H1 (cell line): ENCODE measurements at places on chromosomes 5 and 9. TPM values are rescaled to one million over a fixed set of nuclear protein-coding genes. Genes with fewer than 3 reads are reported as not detected.

DNA sequence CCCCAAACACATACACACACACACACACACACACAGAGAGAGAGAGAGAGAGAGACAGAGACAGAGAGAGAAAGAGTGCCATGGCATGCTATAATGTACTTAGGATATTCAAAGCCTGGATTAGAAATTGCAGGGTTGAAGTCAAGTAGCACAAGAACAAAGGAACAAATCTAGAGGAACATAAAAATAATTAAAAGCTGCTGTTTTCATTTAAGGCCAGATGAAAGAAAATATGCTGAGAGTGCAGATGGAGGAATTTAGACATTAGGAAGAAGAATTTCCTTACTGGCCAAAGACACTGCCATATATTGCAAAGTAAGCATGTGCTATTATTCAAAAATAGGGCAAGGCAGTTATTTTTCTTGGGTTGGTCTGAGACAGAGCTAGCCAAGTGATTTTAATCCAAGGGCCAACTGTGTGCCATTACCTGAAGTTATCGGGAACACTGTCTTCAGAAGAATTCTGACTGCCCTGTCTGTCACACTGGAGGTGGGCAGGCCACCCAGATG is 31.7 kb downstream of the HSD17B3 start:
- no peak for DNase-seq
- no peaks in the 10 kb centered on the region for H3K27me3 ChIP-seq
- no peaks in the 10 kb centered on the region for H3K36me3 ChIP-seq

DNA sequence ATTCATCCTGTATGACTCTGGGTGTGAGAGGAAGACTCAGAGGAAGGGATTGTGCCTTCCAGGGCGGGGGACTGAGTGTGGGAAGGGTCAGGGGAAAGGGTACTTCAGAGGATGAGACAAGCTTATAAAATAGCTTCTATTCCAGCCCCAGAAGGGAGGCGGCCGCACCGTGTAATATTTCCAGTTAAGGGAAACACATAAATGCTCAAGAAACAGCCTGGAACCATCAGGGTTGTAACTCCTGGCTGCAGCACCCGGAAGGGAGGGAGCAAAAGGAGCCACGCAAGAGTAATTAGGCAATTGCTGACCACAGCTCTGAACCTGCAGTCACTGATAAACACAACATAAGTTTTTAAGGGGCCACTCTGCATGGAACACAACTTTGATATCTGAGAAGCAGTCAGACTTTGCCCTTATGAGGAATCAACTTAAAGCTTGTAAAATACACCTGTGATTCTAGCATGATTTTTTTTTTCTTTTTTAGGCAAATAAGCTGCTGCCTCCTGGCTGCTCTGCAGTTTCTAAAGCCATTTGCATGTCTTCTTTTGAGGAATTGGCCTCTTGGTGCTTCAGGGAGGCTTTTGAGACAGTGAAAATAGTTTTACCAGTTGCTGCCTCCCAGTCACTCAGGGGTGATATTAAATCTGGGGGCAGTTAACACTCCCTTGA is 382.7 kb downstream of the ENC1 start:
- no peaks in the 10 kb centered on the region for H3K36me3 ChIP-seq
- H3K27ac ChIP-seq = no peak overlapping the region
- no peaks in the 10 kb centered on the region for H3K27me3 ChIP-seq
- no peak for DNase-seq

DNA sequence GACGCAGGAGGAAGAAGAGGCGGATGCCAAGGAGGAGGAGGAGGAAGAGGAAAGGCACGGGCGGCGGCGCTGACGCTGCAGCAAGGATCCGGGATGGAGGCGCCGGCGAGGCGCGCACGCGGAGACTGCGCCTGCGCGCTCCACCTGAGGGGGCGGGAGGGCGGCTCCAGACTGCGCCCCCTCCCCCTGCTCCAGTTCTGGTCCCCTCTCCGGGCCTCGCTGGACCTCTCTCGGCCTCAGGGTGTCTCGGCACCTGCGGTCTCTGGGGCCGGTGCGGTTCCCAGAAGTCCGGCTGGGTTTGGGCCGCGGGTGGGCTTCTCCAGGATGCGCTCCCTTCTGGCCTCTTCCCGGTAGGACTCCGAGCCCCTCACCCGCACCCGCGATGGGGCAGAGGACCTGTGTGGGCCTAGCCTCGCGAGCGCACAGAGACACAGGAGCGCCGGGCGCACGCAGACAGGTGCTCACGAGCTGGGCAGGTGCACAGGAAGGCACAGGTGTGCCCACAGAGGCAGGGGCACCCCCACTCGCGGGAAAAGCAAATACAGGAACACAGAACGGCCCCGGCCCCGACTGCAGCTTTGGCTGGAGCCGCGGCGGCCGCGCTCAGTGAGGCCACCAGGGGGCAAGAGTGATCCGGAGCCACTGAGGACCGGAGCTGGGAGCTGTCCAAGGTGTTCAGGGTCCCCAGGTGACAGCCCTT is at the start of gene NPDC1:
TSS of gene NPDC1 (minus strand) at position 90 of the 700 bp plus-strand sequence. CDS start 188 bp downstream, outside the sequence.
- H3K27ac ChIP-seq = no peak within 1 kb of the TSS
- peaks cover 17% of the 10 kb centered on the region for H3K27me3 ChIP-seq
- peaks cover 14% of the 10 kb centered on the region for H3K4me1 ChIP-seq
- DNase-seq = peak; percentile 59

- no peaks in the 10 kb centered on the region for H3K27me3 ChIP-seq
- no peak overlapping the region for H3K4me3 ChIP-seq
- no peak overlapping the region for H3K27ac ChIP-seq
- no peaks in the 10 kb centered on the region for H3K4me1 ChIP-seq
- no peaks in the 10 kb centered on the region for H3K36me3 ChIP-seq
These were observed 175.8 kb upstream of the CHD1 start for GRCh38 chr5:99104538-99105132.

DNA sequence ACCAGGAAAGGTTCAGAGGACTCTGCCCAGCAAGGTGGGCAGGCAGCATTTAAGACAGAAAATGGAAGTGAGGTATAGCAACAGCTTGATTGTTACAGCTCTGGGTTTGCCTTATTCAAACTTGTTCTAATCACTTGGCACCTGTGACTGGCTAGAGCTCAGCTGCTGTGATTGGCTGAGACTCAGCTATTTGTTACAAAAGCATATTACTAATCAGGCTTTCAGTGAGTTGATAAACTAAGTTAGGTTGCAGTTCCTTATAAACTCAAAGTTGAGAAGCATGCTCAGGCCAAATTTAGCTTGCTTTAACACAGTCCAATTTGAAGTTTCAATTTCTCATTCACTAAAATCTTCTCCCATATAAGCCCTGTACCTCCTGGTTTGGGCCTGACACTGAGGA is 56.3 kb downstream of the GDA start:
- no peaks in the 10 kb centered on the region for H3K27me3 ChIP-seq
- no peaks in the 10 kb centered on the region for H3K4me1 ChIP-seq
- no peaks in the 10 kb centered on the region for H3K36me3 ChIP-seq
- no peak overlapping the region for H3K4me3 ChIP-seq

GRCh38 chr5:109038209-109038840 is 290.6 kb downstream of the FER start:
- no peaks in the 10 kb centered on the region for H3K4me1 ChIP-seq
- no peaks in the 10 kb centered on the region for H3K36me3 ChIP-seq
- no peak overlapping the region for H3K4me3 ChIP-seq
- no peak overlapping the region for H3K27ac ChIP-seq
- no peaks in the 10 kb centered on the region for H3K27me3 ChIP-seq

DNA sequence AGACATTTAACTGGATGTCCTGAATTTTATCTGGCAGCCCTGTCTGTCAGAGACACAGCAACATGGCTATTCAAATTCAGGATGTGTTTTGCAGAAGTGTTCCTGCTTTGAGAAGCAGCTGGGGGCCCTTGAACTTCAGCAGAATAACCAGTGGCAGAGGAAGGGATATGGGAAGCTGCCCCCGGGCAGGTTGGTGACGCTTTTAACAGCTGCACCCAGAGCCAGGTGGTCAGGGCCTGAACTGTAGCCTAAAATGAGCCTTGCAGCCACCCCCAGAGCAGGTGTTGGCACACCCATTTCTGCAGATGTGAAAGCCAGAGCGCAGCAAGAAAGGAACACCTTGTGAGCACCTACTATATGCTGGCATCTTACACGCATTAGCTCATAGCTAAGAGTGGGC is 128.7 kb upstream of the BOD1 start:
- DNase-seq = no peak
- H3K4me1 ChIP-seq = peaks cover 13% of the 10 kb centered on the region
- no peak overlapping the region for H3K4me3 ChIP-seq
- no peaks in the 10 kb centered on the region for H3K27me3 ChIP-seq
- no peaks in the 10 kb centered on the region for H3K36me3 ChIP-seq
- no peak overlapping the region for H3K27ac ChIP-seq

GRCh38 chr5:76475385-76475784 is 72.3 kb downstream of the IQGAP2 start:
- H3K4me1 ChIP-seq = peaks cover 24% of the 10 kb centered on the region
- no peak overlapping the region for H3K4me3 ChIP-seq
- no peak for DNase-seq
- H3K27me3 ChIP-seq = no peaks in the 10 kb centered on the region

DNA sequence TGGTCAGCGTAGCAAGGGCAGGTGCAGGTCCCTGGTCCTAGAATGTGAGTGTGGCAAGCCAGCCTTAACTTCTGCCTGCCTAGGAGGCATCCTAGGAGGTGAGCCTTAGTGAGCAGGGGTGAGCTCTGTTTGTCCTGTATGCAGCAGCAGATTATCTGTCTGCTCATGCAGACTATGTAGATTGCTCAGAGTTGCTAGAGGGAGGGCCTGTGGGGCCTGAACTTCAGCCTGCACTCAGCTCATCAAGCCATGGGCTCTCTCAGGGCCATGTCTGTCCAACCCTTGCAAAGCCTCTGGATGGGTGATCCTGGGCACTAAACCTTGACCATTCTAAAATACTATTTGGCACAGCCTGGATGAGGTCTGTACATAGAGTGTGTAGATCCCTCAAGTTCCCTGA is 8.5 kb upstream of the CTSL start:
- H3K27me3 ChIP-seq = no peaks in the 10 kb centered on the region
- no peak overlapping the region for H3K27ac ChIP-seq
- H3K4me1 ChIP-seq = no peaks in the 10 kb centered on the region; the same call in 1 of the 2 replicates
- no peaks in the 10 kb centered on the region for H3K36me3 ChIP-seq
- no peak for DNase-seq

- DNase-seq = no peak
- H3K36me3 ChIP-seq = no peaks in the 10 kb centered on the region
- no peaks in the 10 kb centered on the region for H3K4me1 ChIP-seq
- H3K4me3 ChIP-seq = no peak overlapping the region
- no peaks in the 10 kb centered on the region for H3K27me3 ChIP-seq
These were observed 526.3 kb downstream of the GABRG2 start for GRCh38 chr5:162593881-162594280.

- no peaks in the 10 kb centered on the region for H3K4me1 ChIP-seq
- no peak overlapping the region for H3K27ac ChIP-seq
- H3K27me3 ChIP-seq = no peaks in the 10 kb centered on the region
These were observed 39.2 kb downstream of the EXOSC2 start for GRCh38 chr9:130732793-130733221.

The RNF224 gene
- total RNA-seq = 0.17 TPM in 1 of 2 replicates, not detected in the other

The EGFLAM gene
- total RNA-seq = 0.15 and 0.24 TPM in 2 replicates
